ACHN (cell line): ENCODE measurements at places on chromosomes 16 and 17.

DNA sequence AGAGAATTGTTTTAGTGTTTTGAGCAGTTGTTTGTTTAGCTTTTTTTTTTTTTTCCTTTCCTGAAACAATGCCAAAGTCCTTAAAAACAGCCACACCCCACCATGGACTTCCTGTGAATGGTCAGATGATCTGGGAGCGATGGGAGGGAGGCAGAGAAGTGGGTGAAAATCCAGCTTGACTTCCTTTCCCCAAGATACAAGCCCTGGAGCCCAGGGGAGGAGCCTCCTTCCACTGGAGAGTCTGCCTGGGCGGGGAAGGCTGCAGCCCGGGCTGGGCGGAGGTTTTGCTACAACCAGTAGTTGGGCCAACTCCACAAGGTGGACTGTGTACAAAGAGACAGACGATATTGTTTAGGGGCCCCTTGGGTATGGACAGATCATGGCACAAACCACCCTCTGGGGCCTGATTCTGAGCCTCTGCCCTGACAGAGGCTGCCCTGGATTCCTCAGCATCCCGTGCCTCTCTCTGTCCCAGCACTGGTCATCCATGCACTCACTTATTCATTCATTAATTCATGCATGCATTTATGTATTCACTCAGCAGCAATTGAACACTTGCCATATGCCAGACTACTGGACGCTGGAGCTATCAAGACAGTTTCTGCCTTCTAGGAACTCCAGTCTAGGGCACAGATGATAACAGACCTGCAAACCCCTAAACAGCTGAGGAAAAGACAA is 29.8 kb downstream of the WSB1 start:
- DNase-seq, result no peak

DNA sequence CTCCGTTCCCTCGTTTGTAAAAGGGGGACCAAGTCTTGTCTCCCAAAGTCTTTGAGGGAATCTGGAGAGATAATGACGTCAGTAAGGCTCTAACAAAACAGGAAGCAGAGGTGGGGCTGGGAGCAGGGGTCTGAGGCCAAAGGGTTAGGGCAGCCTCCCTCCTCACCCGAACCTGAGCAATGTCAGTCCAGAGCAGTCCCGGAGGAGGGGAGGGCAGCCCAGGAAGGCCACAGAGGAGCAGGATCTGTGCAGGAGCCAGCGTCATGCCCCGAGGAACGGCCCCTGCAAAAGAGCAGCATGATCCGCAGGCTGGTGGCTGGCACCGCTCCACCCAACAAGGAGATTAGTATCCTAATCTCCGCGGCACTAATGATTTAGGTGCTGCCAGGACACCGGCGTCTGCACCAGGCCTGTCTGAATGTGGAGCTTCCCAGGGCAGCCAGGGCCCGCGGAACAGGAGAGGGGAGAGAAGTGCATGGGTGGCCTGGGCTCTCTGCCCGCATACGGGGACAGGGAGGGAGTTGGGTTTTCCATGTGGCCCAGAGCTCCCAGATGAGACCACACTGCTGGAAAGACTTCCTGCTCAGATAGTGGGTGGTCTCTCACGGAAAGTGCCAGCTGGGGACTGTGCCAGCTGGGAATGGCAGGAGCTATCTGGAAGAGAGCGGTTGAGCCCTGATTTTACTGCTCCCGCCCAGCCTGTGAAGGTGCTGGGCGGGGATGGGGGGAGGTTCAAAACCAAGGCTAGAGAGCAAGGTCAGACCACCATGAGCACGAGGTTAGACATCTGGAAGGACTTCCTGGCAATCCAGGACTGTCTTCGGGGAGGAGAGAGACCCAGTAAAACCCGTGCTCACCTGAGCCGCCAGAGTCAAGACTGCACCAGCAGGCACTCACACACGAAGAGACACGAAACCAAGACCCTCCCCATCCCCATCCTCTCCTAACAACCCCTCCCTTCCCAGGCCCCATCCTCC is 11.0 kb upstream of the KRT17 start:
- no peak for DNase-seq

DNA sequence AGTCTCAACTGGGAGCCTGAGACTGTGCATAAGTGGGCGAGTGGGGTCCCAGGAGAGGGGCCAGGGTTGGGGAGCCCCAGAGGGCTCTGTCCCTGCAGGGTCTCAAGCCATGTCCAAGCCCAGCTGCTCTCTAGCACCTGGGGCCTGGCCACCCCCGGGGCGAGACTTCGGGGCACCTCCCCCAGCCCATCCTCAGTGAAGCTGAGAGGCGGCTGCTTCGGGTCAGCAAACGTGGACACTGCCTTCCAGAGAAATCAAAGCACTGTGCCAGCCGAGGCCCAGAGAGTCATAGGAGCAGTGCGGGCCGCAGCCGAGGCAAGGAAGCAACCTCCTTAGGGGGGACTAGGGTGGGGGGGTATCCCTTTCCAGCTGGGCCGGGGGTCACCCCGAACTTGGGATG is 77.5 kb downstream of the ENGASE start:
- DNase-seq, result no peak

- DNase-seq, result peak; percentile 74
Measured at GRCh38 chr17:36935671-36936454, 1.4 kb upstream of the LHX1 start.

GRCh38 chr16:13102401-13102800 is 201.0 kb downstream of the SHISA9 start:
- no peak for DNase-seq
